ENCODE measurements at places on chromosomes 7 and 10.

GRCh38 chr7:127447326-127447945, 54.9 kb upstream of the ZNF800 start:
- no peak for DNase-seq

DNA sequence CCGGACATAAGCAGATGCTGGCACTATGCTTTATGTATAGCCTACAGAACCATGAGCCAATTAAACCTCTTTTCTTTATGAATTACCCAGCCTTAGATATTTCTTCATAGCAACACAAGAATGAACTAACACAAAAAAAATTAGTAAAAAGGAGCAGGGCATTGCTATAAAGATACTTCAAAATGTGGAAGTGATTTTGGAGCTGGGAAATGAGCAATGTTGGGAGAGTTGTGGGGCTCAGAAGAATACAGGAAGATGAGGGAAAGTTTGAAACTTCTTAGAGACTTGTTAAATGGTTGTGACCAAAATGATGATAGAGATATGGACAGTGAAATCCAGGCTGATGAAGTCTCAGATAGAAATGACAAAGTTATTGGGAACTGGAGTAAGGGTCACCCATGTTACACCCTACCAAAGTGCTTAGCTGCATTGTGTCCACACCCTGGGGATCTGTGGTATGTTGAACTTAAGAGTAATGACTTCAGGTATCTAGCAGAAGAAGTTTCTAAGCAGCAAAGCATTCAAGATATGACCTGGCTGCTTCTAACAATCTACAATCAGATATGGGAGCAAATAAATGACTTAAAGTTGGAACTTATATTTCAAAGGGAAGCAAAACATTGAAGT, 24.2 kb downstream of the PNLIPRP3 start:
- no peak for DNase-seq

GRCh38 chr10:31239961-31240360, 79.1 kb upstream of the ZEB1 start:
- DNase-seq: no peak

DNA sequence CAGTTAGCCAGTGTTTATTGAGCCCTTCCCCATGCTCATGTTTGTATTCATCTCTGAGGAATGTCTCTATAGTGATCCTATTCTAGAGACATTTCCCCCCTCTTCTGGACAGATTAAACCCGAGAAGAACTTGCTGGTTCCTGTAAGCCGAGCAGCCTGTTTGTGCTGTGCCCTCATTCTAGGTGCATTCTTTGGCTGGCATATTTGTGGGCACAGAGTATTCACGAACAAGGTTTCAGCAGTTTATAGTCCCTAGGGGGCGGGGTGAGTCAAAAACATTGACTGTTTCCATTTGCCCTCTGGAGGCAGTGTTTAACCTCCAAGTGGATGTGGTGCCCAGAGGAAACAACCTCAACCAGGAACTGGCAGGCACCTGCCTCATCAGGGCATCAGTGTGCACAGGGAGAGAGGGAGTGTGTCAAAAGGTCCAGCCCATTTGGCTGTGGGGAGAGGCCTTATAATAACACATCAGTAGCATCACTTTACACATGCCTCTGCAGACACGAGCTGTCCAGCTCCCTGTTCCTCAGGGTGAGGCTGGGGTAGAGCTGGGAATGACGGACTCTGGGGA, 273.3 kb upstream of the LRGUK start:
- no peak for DNase-seq
